ENCODE measurements at places on chromosomes 1 and 21.

DNA sequence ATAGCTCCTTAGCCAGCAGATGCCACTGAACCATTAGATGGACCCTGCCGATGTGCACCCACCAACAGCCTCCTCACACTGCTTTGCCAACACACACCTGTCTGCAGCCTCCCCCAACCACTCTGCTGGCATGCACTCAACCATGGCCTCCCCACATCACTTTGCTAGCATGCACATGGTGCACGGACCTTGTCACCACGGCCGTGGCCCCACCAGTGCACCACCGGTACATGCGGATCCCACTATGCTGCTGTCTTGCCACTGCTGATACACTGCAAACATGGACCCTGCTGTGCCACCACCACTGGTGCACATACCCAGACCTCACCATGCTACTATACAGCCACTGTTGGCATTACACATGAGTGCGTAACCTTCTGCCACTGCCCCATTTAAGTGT, 66.1 kb downstream of the HFM1 start:
- no peak for DNase-seq

GRCh38 chr1:179923029-179923428, 31.6 kb upstream of the CEP350 start:
- no peak for DNase-seq

GRCh38 chr1:30968220-30968971, 59.8 kb upstream of the SDC3 start:
- DNase-seq: no peak

DNA sequence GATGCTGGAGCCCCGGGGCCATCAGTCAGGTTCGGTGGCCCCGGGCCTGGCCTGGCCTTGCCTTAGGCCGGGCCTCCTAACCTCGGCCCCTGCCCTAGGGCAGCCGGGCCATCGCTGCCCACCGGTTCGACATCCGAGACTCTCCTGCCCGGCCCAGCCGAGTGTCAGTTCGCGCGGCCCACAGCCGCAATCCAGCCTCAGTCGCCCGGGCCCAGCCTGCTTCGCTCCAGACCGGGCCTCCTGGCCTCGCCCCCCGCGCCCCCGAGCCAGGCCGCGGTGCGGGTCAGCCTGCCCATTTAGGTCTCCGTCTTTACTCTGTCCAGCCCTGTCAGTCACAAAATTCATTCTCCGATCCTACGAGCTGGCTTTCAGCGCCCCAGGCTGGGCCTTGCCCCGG, 777 bp downstream of the LRRC41 start:
- DNase-seq: peak; percentile 39

GRCh38 chr1:31987135-31987619, 26.5 kb upstream of the KHDRBS1 start:
- no peak for DNase-seq

DNA sequence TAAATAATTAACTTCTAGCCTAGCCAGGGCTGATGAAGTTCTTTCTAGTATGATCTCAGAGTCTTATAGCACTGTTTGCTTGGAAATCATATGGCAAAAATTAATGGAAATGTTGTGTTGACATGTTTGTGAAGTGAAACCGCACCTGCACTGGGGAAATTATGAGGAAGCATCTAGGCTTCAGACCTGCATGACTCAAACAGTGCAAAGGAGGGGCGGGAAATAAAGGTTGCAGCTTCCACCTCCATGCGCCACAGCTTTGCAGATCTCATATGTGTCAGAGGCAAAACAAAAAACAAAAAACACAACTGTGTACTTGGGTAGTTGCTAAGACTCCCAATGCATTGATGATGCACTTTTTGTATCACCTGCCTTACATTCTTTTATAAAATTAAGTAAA, 1080.6 kb downstream of the PLA2G4A start:
- no peak for DNase-seq

DNA sequence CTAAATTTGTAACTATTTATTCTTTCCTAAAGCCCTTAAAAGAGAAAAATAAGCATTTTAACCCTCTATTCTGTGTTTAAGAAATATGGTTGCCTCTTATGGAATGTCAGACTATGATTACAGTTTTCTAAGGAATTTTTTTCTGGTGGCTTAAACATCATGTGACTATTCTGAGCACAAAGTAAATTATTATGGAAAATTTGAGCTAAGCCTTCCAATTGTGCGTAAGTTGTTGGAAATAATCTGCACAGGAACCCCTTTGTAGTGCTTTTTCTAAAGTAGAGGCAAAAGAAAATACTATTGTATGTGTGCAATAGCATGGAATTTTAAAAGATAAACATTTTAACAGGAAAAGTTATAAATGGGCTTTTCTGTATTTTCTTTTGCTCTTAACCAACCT, 254.8 kb downstream of the PBX1 start:
- DNase-seq: no peak
